ENCODE measurements at places on chromosomes 12 and 14.

DNA sequence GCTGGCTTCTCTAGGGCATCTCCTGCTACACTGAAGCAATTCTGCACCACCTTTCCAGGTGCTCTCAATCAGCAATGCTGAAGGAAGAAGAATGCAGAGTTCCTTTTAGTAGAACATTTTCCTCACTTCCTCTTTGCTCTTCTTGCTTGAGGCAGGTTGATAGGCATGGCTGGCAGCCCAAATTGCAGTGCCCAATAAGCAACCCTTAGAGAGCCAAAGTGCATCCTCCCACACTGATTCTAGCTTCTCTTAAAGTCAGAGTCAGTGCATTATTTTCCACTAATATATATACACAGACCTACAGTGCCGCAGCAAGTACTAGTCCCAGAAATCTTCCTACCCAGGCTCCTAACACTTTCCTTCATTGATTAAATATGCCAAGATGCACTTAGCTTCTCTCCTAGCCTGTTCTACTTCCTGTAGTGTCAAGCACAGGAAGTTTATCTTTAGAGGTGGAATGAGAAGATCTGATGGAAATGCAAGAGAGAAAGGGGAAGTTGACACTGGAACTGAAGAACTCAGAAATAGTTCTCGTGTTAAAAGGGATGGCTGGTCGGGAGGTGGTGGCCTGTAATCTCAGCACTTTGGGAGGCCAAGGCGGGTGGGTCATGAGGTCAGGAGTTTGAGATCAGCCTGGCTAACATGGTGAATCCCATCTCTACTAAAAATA is 132.7 kb downstream of the SSPN start:
- no peak for DNase-seq

DNA sequence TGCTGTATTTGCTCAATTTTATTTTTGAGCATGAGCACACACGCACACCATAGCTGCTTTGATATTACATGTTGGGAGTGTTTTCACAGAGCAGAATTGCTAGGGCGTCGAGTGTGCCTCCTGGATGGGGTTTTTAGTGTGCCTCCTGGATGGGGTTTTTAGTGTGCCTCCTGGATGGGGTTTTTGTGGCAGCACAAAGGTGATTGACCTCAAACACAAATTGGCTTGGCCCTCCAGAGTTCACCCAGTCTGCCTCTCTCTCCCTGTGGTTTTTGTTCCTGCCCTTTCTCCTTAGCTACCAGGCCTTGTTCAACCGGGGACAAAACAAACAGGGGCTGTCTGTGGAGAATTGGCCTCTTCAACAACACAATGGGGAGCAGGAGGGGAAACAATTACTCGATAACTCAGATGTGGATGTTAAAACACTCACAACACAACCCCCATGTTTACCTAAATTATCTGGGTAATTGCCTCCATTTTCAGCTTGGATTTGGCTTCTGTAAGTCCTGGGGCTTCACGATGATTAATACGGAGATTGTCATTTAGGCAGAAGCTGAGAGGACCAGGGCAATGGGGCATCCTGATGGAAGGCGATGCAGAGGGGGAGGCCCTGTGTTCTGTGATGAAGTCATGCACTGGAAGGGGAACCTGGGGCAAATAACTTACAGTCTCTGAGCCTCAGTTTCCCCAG is 26.9 kb downstream of the TBX3 start:
- DNase-seq = no peak

- DNase-seq = no peak
Measured at GRCh38 chr12:123479442-123480180, 21.7 kb downstream of the SNRNP35 start.

GRCh38 chr12:56510786-56511185 is 10.8 kb upstream of the RBMS2 start:
- DNase-seq = no peak

DNA sequence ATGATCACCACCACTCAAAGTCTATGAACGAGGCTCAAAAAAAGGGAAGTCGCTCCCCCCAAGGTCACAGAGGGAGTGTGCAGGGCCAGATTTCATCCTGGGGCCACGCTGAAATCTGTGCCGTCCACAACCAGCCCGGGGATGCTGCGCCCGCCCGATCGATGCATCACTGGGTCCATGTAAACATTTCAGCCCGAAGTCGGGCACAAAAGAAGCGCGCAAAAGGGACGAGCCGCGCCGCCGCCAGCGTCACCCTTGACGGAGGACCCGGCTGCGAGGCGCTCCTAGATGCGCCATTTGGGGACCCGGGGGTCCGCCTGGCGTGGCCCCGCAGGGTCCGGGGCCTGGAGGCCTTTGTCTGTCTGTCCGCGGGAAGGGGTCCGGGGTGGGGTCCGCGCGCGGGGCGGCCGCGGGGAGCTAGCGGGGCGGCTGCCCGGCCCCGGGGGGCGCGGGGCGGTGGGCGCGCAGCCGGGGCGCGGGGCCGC is 503 bp downstream of the FBXO21 start:
- peak; percentile 32 for DNase-seq

DNA sequence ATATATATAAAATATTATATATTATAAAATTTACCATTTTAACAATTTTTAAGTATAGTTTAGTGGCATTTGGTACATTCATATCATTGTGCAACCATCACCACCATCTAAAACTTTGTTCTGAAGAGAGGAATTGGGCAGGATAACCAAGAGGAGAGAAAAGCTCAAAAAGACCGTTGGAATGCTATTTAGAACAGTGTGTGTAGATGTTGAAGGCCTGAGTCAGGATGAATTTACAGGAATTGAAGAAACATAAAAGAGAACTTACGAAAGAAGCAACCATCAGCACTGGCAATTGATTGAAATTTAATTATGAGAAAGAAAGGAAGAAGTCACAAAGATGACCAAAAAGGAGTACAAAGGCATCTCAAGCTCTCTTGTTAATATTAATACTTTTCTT is 196.9 kb upstream of the PWP1 start:
- DNase-seq = peak; percentile 5

GRCh38 chr12:106957583-106957982 is 1.9 kb downstream of the TMEM263 start:
- no peak for DNase-seq

GRCh38 chr12:96452261-96452922 is 37.0 kb upstream of the CFAP54 start:
- peak; percentile 26 for DNase-seq

DNA sequence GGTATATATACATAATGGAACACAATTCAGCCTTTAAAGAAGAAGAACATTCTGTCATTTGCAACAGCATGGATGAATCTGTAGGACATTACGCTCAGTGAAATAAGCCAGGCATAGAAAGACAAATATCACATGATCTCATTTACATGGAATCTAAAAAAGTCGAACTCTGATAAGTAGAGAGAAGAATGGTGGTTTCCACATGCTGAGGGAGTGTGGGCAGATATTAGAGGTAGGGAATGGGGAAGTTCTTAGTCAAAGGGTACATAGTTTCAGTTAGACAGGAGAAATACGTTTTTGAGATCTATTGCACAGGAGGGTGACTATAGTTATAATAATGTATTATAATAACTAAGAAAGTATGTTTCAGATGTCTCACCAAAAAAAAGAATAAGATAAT is 71.4 kb downstream of the ADAMTS20 start:
- DNase-seq = no peak

- DNase-seq = peak; percentile 65
Measured at GRCh38 chr12:111330800-111331752, 37.8 kb downstream of the PHETA1 start.

GRCh38 chr12:49276304-49277290 is 11.7 kb downstream of the TUBA1C start:
- DNase-seq = peak; percentile 29

- DNase-seq = no peak
Measured at GRCh38 chr14:101033446-101034165, 130.1 kb upstream of the RTL1 start.

DNA sequence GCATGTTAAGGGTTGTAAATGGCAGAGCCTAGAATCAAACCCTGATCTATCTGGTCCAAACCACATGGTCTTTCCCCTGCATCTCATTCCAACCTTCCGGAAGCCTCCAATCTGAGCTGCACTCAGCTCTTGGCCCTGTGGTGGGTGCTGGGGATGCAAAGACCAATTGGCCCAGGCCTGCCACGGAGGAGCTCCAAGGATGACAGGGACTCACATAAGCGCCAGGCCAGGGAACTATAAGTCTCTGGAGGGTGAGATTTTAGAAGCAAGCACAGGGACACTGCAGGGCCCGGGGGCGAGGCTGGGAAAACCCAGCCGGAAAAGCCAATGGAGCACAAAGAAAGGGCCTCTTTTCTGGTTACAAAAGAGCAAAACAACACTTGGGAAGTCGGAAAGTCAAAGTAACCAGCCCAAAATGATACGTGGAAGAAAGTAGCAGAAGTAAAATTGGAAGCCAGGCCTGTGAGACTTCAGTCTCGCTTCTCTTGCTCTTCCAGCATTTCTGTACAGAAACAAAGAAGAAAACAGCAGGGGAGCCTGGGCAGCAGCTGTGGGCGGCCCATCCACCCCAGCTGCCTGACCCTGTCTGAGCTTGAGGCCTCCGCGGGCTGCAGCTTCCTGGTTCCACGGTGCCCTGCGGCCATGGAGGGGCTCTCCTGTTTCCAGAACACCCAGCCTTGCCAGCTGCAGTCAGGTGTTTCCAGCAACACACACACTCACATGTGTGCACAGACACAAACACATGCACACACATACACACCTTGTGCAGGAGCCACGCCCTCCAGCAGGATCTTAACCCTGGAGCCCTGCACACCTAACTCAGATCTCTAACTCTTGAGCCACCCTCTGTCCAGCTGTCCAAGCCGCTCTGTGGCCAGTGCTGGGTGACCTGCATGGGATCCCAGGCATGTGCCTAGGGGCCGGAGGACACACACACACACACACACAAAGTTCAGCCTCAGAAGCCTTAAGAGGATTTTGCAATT is 178.2 kb downstream of the BCL11B start:
- no peak for DNase-seq

GRCh38 chr12:42426746-42427145 is 100.8 kb downstream of the PPHLN1 start:
- peak; percentile 80 for DNase-seq

DNA sequence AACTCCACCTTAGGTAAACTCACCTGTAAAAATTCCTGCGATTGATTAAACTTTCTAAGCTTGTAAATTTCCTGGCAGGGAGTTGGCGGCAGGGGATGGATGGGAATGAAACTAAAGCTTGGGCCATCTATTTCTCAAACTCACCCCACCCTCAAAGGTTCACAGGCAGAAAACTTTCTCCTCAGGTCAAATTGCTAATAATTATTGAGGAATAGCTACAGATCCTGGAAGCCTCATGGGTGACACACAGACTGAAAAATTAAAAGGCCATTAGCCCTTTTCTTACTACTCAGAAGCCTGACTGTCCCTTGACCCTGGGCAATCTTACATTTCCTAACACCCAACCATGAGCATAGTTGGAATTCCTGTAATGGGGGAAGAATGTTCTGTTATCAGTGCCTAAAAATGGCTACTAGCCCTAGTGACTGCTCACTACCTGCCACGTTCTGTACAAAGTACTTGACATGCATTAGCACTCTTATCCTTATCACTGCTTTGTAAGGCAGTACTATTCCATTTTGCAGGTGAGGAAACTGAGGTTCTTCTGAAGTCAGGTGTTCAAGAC is 12.4 kb upstream of the SYNDIG1L start:
- DNase-seq = no peak

DNA sequence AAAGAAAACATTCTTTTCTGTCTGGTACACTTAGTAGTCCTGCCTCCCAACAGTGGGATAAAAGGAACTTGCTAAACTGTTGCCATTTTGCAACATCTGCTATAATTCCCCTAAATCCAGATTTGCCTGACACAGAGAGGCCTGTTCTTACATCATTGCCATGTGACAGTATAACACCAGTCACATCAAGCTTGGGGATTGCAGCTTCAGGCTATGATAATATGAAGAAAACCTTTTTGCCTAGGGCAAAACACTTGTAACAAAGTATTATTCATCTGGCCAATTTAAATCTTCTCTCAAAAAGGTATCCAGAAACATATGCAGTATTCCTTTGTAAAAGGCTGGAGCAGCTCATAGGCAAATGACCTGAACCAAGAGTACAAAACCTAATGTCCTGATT is 80.9 kb upstream of the OTX2 start:
- no peak for DNase-seq

- no peak for DNase-seq
Measured at GRCh38 chr14:59086241-59086882, 102.1 kb upstream of the DAAM1 start.

GRCh38 chr14:61484031-61484430 is 162.7 kb downstream of the PRKCH start:
- DNase-seq = no peak

DNA sequence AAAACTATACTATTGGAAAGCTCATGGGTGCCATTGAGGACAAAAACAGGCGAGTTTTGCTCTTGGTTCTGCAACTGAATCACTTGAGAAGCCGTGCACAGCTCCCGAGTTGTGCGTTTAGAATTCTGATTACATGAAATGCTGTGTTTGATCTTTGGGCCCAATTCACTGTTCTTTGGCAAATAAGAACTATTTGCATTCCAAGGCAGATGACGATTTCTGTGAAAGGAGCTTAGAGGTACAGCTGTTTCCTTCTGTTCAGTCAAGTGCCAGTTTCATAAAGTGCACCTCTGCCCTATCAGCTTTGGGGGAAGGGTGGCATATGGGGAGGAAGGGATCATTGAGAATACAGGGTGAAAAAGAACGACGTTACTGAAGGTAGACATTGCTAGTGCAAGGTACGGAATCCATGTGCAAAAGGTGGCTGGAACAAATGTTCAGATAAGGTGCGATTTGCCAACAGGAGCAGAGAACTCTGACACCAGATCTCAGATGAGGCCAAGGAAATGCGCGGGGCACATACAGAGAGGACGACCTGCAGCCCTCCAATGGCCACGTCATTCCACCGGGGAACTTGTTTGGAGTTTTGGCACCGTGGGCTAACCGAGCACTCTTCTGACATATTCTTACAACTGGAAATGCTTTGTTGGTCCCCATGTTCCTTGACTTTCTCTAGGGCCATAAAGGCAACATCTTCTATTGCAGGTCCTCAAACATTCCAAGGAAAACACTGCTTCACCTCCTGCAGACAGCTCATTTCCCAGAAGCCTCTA is 30.1 kb downstream of the TCHP start:
- DNase-seq = no peak

DNA sequence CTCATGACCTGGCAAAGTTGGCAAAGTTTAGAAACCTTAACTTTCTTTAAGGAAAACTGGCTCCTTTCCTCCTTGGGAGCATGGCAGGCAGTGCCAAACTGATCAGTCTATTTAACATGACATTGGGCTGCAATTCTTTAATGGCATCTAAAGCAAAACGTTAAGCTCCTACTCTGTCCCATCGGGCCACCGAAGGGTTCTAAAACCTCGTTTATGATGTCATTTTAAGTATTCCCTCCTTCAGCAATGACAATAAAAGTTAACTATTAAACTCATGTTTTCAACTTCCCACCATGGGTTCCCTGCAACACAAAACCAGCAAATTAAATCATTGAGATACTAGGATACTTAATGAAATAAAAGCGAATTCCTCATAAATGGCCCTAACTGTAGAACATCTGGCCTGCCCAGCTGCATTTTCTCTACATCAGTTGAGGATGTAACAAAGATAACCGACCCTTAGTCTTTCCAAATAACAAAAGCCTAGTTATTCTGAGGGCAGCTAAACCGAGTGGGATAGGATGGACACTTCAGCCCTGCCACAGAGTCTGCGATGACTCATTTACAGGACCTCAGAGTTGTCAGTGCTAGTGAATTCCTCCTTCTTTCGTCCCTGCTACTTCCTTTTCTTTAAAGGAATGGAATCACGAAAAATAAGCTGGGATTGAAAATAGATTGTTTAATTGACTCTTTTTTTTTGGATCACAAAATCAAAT is 34.5 kb upstream of the RIC8B start:
- peak; percentile 19 for DNase-seq
